ENCODE measurements at places on chromosomes 11 and 22.

- no peak for DNase-seq
These were observed 560.9 kb downstream of the MIAT start for GRCh38 chr22:27218012-27218920.

GRCh38 chr11:75051043-75051442 lies 45.6 kb downstream of the OR2AT4 start:
- DNase-seq = no peak

DNA sequence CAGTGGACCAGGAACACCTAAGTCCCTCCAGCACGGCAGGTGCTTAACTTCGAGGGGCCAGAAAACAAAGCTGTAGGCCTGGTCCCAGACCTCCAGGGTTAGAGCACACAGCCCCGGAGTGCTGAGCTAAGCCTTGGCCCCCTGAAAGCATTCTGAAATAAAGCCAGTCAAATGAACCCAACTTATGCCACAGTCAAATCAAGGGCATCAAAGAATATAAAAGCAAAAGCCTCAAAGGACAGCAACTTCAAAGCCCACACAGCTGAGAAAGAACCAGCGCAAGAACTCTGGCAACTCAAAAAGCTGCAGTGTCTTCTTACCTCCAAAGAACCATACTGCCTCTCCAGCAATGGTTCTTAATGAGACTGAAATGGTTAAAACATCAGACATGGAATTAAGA lies 39.1 kb downstream of the TMEM123 start:
- DNase-seq = no peak

- DNase-seq = no peak
These were observed 8.0 kb downstream of the MYO7A start for GRCh38 chr11:77136074-77136473.

- DNase-seq = no peak
These were observed 85.8 kb downstream of the FANCF start for GRCh38 chr11:22539821-22540256.

DNA sequence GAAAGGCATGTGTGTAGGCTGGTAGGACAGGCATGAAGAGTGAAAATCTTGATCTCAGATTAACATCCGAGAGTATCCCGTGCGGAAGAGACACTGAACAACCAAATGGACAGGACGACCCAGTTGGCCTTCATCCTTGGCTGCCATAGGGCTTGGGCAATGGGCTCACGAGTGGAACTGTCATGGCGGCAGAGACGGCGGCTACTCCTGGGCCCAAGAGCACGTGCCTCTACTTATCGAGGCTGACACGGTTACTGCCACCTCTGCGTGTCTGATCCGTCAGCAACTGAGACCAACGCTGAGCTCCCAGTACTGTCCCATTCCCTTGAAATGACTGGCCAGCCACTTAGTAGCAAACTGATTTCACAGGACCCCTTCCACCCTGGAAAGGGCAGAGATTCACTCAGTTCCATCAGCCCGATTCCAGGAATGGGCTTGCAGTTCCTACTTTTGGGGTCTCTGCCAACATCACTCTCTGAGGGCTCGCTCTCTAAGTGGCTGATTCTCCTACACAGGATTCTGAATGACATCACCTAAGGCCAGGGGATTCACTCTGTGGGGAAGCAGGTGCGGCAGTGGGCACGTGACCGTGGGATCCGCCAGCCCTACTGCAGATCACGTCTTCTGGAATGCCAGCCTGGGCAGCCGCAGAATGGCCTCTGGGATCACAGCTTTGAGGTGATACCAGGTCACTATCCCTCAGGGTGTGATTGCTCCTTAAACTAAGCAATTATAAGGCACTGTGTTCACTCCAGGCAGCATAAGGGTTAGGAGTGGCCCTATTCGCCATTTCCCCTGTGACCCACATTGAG lies 97.8 kb downstream of the RPS6KA4 start:
- no peak for DNase-seq

GRCh38 chr11:134847083-134847715 lies 435.2 kb upstream of the B3GAT1 start:
- no peak for DNase-seq

GRCh38 chr11:116725434-116726221 lies 47.2 kb downstream of the BUD13 start:
- no peak for DNase-seq

GRCh38 chr11:73193251-73194033 lies 24.6 kb upstream of the P2RY2 start:
- no peak for DNase-seq

- no peak for DNase-seq
These were observed 15.0 kb downstream of the TEAD1 start for GRCh38 chr11:12689029-12689755.

DNA sequence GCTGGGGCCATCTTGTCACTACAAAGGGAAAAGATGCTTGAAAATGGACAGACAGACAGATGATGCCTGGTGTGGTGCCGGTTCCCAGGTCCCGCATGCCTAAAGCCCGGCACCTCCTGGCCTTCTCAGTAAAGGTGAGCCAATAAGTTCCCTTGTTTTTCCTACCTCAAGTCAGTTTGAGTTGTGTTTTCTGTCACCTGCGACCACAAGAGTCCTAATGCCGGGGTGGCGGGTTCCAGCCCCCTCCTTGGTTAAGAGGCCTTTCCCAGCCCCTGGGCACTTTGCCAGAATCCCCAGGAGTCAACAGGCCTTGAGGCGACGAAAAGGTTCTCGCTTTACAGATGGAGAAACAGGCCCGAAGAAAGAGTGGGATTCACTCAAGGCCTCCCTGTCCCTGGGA lies 9.0 kb downstream of the FGF19 start:
- no peak for DNase-seq

- DNase-seq = no peak
These were observed 108.0 kb upstream of the ALX4 start for GRCh38 chr11:44417731-44418455.

DNA sequence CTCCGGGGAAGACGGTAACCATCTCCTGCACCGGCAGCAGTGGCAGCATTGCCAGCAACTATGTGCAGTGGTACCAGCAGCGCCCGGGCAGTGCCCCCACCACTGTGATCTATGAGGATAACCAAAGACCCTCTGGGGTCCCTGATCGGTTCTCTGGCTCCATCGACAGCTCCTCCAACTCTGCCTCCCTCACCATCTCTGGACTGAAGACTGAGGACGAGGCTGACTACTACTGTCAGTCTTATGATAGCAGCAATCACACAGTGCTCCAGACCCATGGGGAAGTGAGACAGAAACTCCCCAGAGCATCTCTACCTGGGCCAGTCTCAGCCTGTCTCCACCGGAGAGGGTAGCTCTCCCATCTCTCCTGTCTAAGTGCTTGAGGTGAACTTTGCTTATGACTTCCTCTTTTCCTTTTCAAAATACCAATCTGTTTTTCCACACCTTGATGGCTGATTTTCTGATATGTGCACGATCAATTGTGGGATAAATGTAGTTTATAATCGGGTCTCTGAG lies 48.5 kb upstream of the VPREB1 start:
- DNase-seq = no peak

DNA sequence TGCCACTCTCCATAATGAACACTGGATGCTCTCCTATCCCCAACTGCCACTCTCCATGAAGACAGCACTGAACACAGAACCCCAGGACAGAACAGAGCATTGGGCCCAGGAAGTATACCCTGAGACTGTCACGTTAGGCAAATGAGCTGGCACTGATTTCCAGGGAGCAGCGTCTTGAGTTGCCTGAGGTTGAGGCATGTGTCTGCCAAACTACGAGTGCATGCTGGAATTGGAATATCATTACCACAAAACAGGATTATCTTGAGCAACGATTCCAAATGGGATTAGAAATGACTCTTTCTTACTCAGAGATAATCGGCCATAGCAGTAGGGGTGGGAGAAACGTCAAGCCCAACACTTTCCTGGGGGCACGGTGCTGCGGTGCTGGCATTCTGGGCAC lies 39.9 kb downstream of the CLPB start:
- DNase-seq = no peak

DNA sequence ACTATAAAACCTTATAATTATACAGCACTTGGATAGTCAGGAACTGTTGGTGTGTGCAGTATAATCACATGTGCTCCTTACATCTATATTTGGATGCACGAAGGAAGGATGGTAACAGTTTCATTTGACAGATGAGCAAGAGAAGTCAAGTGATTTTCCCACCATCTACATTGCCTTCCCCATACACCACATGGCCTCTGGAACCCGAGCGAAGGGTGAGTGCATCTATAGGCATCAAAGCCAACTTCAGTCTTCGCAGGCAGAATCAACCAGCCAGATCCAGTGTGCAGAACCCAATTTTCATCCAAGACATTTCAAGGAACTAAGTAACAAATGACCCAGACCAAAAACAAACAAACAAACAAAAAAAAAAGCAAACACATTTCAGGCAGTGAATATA lies 85.1 kb upstream of the BLID start:
- no peak for DNase-seq

- no peak for DNase-seq
These were observed 7.6 kb upstream of the EXPH5 start for GRCh38 chr11:108601150-108601549.

- no peak for DNase-seq
These were observed 13.5 kb upstream of the MYEOV start for GRCh38 chr11:69280451-69280850.

DNA sequence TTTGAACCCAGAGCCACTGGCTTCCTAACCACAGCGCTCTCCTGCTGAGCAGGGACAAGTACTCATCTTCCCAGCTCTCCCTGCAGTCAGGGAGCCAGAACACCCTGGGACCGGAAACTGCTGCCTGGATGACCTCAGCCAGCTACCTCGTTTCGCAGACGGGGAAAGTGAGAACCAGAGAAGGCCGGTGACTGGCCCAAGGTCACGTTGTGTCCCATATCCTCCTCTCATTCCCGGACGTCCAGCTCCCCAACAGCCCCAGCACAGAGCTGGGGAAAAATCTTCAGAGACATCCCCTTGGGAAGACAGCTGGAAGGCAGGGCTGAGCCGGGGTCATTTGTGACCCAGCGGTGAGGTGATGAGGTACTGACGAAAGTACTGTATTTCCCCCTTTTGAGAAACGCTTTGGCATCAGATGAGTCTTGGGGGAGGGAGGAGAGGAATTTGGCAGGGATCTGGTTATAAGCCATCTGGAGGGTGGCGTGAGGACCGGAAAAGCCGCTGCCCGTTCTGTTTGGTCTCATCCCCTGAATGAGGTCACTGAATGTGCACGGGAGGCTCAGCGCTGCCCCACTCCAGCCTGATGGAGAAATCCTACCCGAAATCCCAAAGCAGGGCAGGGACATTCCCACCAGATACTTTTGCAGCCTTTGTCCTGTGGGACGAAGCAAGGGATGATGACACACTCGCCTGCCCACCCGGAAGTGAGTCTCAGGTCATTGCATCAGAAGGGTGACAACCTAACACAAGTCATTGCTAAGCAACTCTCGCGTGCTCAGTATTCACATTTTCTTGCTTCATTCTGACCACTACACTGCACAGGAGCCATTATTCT lies 41.1 kb downstream of the LIF start:
- peak; percentile 35 for DNase-seq

- DNase-seq = no peak
These were observed 56.9 kb upstream of the CSNK2A3 start for GRCh38 chr11:11409901-11410300.

DNA sequence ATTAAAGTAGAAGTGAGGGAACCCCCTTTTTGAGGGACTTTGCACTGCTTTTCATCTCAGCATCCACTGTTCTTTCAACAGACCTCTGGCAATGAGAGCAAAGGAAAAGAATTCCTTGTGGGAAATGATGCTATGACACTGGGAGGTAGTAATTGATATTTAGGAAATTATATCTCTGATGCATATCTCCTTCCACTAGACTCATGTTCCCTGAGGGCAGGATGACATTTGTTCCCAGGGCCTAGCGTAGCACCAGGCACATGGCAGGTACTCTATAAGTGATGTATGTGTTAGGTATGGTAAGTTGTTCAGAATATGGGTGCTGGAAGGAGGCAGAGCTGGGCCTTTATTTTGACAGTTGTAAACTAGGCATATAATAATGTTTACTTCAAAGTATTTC lies 142.9 kb downstream of the CCDC81 start:
- no peak for DNase-seq

DNA sequence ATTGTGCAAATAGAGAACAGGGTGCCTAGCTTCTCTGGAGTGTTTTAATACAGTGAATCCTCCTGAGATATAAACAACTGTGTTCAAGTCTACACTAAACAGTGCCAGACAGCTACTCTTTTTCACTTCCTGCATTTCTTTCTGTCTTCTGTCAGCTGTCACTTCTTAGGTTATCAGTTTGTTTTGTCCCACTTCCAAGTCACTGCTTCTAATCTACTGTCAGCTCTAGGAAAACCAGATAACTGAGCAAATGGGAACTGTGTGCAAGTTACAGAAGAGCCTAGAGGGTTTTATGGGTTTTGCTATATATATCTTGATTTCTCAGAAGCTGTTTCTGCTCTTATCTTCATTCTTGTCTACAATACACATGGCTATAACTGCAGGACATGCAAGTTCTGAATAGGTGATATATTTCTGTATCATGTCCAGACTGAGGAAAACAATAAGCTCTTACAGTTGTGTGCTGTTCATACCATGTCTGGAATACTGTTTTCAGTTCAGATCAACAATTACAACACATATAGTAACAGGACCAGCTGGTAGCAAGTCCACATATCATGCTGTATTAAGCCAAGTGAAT lies 5.8 kb downstream of the PITPNB start:
- DNase-seq = no peak

- DNase-seq = no peak
These were observed 220.5 kb upstream of the B3GAT1 start for GRCh38 chr11:134632347-134633119.

DNA sequence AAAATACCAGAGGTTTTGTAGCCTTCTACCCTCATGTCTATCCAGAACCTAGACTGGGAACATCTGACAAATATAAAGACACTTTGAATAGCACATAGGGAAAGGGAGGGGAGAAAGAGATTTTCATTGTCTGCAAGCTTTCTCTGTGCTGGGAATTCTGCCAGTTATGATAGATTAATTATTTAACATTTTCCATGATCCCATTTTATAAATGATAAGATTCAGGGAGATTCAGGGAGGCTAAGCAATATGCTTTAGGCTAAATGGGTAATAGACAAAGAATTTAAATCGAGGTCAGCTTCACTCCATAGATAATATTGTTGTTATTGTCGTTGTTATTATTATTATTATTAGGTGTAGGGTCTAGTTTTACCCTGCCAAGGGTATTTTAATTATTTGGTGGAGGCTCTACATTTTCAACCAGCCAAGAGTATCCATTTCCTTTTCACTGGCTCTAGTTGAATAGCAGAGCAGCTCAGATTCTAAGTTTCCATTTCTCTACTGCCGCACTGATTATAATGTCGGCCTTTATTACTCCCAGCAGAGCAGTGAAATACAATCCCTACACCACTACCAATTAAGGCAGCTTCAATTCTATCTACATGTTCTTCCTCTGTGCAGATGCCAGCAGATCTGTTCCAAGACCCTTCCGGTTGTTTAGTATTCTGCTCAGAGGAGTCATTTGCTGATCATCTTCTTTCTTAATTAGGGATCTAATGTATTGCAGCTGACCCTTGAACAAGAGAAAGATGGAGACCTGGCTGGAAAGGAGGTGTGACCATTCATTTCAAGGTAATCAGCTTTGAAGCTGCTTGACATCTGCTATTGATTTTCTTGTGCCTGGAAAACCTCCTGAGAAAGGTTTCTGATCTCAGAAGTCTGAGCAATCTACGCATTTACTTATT lies 23.8 kb upstream of the SYN3 start:
- no peak for DNase-seq
